ENCODE measurements at places on chromosomes 2 and 18.

GRCh38 chr2:216648105-216648504, 14.9 kb downstream of the IGFBP2 start:
- DNase-seq: no peak

- no peak for DNase-seq
These were observed 32.2 kb upstream of the MAP3K20 start for GRCh38 chr2:173043476-173043875.

GRCh38 chr2:235610696-235611257, 116.9 kb downstream of the AGAP1 start:
- DNase-seq: no peak

GRCh38 chr18:8536922-8537321, 72.3 kb upstream of the RAB12 start:
- no peak for DNase-seq

GRCh38 chr18:40469316-40469715, 1485.7 kb upstream of the PIK3C3 start:
- DNase-seq: no peak

GRCh38 chr2:148746973-148747372, 102.4 kb downstream of the EPC2 start:
- no peak for DNase-seq

GRCh38 chr2:148952621-148953020, 77.6 kb downstream of the KIF5C start:
- DNase-seq: no peak

DNA sequence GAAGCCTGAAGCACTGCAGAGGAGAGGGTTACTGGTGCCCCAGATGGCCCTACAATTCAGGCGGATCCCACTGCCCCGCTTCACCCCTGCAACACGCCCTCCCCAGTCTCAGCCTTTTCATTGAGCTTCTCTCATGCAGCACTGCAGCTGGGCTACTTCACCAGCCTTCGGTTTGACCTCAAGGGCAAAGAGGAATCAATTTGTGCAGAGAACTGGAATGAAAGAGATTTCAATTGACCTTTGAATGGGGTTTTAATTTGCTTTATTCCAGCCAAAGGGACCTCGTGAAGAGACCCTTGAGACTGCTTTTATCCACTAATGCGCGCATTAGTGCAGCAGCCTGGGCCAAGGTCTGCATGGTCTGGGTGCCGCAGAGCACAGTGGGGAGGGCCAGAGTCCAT, 8.8 kb upstream of the POMC start:
- DNase-seq: no peak

- DNase-seq: no peak
These were observed 110.1 kb downstream of the RGPD3 start for GRCh38 chr2:106358081-106358480.

DNA sequence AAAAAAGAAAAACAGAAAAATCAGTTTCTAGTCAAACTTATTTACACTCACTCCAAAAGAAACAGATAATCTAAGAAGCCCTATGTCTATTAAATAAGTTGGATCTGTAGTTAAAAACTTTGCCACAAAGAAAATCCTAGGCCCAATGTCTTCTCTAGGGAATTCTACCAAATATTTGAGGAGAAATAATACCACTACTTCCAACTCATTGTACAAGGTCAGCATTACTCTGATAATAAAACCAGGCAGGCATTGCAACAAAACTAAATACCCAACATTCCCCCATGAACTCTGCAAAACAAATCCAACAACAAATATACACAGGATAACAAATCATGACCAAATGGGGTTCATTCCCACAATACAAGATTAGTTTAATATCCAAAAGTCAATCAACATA, 73.8 kb upstream of the ST8SIA5 start:
- no peak for DNase-seq

- no peak for DNase-seq
These were observed 44.5 kb upstream of the FOSL2 start for GRCh38 chr2:28348149-28348567.

GRCh38 chr18:67692811-67693210, 176.3 kb upstream of the DSEL start:
- no peak for DNase-seq

- no peak for DNase-seq
These were observed 78.3 kb downstream of the TMEM163 start for GRCh38 chr2:134640494-134640893.

- no peak for DNase-seq
These were observed 1268.6 kb downstream of the LRP1B start for GRCh38 chr2:140862181-140862580.

GRCh38 chr2:101931402-101931801, 60.4 kb upstream of the IL1R2 start:
- no peak for DNase-seq

GRCh38 chr2:232295971-232296370, 82.6 kb upstream of the ALPP start:
- no peak for DNase-seq

- no peak for DNase-seq
These were observed 70.6 kb upstream of the WDR75 start for GRCh38 chr2:189370719-189371118.

GRCh38 chr2:189580241-189580651, 340 bp downstream of the SLC40A1 start:
- no peak for DNase-seq

- DNase-seq: no peak
These were observed 475.6 kb upstream of the MYT1L start for GRCh38 chr2:2806711-2807110.

GRCh38 chr2:12819103-12819475, 102.4 kb downstream of the TRIB2 start:
- DNase-seq: no peak

GRCh38 chr2:28152585-28153280, 239.9 kb upstream of the FOSL2 start:
- no peak for DNase-seq

DNA sequence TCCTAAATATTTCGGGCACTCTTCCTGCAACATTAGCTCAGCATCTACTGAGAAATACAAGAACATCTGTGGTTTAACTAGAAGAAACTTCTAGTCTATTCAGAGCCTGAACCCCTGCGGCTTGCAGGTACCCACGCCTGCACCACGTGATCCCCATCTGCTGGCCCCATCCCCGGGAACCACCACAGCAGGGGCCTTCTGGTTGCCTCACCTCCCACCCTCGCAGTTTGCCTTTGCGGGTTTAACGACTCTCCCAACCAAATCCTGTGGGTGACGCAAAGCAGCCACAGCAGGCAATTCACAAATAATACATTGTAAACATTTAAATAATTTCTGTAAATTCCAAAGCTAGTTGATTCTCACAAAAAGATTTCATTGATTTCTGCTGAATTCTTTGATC, 90.2 kb upstream of the TMEM18 start:
- no peak for DNase-seq

- DNase-seq: no peak
These were observed 266.6 kb downstream of the NR4A2 start for GRCh38 chr2:156065912-156066311.

DNA sequence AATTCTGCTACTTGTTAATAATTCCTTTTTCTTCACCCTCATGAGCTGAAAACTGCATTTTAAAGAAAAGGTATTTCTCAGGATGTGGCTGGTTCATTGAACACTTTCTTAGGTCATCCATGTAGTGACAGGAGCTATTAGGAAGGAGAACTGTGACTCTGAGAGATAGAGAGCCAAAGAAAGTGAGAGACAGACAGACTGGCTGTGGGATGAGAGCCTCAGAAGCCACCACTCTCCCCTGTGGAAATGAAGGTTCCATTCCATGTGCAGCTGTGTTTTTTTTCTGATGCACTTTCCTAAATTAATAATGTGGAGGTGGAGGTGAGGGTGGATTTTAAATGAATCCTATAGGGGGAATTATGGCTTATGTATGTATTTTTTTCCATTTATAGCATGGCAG, 113.3 kb downstream of the FAM210A start:
- DNase-seq: no peak

- DNase-seq: no peak
These were observed 13.5 kb downstream of the RFX8 start for GRCh38 chr2:101461381-101461780.

DNA sequence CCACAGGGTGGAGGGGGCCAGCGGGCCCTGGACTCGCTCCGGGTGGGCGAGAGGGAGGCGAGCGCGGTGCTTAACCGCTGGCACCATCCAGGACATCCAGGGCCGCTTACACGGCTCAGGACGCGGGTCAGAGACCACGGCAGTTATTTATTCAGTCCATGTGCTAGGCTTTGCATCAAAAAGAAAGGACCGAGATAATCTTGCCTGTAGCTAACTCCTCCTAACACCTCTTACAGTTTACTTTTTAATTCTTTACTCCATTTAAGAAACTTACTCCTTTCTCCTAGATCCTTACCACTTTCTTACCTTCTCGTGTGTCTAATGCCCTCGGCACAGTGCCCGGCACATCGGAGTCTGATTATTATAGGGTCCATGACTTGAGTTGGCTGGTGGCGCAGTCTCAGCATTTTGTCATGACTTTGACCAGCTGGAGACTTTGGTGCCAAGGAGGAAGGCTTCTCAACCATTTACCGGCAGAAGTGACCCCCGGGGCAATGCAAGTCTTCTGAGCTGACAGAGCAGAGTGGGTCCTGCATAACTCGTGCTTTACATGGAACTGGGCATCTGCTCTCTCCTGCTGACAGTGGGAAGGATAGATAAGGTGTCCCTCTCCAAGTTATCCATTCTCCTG, 503 bp downstream of the ANXA4 start:
- no peak for DNase-seq

GRCh38 chr2:213187833-213188532, 36.6 kb upstream of the IKZF2 start:
- DNase-seq: no peak

DNA sequence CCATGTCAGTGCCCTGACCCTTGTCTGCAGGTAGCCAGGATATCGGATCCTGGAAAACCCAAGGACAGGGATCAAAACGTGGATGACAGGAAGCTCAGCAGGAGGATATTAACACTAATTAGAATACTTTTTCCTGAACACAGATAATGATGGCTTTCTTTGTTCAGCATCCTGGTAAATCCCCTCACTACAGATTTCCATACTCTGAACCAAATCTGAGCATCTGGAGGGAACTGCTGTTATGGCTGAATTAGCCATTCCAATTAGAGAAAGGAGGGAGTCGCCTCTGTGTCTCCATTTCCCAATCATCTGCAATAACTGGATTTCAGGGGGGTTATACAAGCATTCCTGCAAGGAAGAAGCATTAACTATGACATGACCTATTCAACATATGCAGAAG, 24.4 kb downstream of the CXCR4 start:
- DNase-seq: no peak

DNA sequence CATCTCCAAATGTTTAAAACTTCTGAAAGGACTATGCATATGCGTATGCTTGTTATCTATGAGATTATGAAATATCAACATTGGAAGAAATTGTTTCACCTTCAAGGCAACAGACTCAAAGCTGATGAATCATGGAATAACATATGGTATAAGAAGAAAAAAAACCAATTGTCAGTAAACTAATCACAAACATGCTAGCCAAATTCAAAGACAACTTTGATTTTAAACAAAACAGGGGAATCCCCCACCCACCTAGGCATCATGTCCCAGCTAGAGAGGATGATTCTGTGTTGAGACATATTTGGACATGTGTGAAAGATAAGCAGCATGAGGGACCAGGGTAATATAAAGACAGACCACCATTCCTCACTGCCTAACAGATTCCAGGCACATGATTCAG, 147.7 kb downstream of the WDPCP start:
- no peak for DNase-seq

All from NCI-H774 (cell line).